ENCODE measurements at places on chromosomes 6 and 20.

GRCh38 chr6:90284236-90285041 is 12.2 kb downstream of the BACH2 start:
- DNase-seq: peak; percentile 64

GRCh38 chr6:42615518-42615917 is 51.7 kb downstream of the UBR2 start:
- DNase-seq: no peak

DNA sequence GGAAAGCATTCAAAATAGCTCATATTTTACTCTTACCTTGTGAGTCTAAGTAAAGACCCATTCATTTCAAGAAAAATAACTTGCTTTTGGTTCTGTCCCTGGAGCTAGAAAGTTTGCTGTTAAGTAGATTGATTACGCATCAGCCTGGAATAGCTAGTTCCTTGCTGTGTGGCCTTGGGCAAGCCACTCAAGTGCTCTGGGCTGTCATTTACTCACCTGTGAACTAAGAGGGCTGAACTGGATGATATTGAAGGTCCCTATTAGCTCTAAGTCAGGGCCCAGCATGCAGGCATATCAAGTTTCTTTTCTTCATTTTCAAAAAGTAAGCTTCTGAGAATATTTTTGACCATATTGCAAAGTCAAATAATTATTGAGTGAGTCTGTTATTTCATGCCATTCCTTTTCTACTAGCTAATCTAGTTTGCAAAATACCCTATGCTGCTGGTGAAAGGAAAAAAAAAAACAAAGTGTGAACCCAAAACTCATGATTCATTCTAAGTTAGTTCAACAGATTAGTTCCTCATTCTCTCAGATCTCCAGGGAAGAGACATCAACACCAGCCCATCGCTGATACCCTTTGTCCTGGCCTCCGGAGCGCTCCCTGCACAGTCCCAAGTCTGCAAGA is 106.5 kb upstream of the GMDS start:
- DNase-seq: no peak

GRCh38 chr6:106220485-106220884 is 105.1 kb downstream of the ATG5 start:
- DNase-seq: no peak

- DNase-seq: no peak
Measured at GRCh38 chr6:51514748-51515402, 572.5 kb downstream of the PKHD1 start.

DNA sequence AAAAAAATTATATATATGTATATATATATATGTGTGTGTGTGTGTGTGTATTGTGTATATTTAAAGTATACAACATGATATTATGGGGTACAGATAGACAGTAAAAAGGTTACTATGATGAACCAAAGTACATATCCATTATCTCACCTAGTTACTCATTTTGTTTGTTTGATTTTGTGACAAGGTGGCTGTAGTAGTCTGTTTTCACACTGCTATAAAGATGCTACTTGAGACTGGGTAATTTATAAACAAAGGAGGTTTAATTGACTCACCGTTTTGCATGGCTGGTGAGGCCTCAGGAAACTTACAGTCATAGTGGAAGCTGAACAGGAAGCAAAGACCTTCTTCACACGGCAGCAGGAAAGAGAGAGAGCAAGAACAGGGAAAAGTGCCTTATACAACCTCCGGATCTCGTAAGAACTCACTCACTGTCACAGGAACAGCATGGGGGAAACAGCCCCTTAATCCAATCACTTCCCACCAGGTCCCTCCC is 30.2 kb upstream of the DACT2 start:
- no peak for DNase-seq

DNA sequence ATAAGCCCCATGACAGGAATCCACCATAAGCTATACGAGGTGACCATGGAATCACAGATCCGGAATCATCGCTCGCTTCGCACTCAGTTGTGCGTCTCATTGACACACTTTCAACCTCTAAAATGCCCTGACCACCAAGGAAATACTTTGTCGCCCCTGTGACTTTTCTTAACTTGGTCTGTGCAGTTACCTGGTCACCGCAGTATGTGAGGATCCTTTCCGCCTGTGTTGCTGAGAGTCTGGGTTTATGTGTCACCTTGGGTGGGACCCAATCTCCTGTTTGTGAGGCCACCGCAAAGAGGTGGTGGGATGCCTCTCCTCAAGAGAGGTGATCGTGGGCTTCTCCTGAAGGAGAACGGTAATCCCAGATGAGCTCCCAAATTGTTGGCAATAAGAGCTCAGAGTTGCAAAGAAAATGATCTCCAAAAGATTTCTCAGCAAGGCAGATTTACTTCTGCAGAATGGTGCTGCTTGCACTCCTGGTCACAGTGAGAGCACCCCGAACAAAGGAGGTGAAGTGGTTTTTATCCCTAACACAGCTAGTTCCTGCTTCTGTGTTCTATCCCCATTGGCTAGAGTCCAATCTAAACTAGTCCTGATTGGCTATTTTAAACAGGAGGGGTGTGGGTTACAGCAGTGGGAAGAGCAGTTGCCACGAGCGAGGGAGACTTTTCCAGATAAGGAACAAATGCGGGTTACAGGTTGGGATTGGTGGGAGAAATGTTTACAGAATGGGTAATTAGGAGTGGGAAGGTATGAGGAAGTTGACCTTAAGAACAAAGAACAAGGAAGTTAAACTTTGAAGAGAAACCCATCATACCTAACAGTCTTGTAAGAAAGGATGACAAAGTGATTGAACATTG is 9.1 kb upstream of the ZNFX1 start:
- DNase-seq: no peak

- no peak for DNase-seq
Measured at GRCh38 chr6:31418251-31418650, 14.9 kb downstream of the MICA start.

- no peak for DNase-seq
Measured at GRCh38 chr6:98835149-98836024, 1.0 kb downstream of the POU3F2 start.

DNA sequence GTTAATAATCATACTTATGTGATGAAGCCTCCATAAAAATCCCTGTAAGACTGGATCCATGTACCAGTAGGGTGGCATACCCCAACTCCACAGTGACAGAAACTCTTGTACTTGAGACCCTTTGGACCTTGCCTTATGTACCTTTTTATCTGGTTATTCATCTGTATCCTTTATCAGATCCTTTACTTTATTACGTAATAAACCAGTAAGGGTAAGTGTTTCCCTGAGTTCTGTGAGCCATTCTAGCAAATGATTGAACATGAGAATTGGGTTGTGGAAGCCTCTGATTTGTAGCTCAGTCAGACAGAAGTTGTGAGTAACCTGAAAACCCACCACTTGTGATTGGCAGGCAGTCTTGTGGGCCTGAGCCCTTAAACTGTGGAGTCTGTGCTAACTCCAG is 229.7 kb downstream of the FOXA2 start:
- DNase-seq: no peak

- DNase-seq: no peak
Measured at GRCh38 chr6:39695447-39695846, 29.8 kb downstream of the KIF6 start.

GRCh38 chr6:70310063-70310694 is 7.3 kb upstream of the COL9A1 start:
- DNase-seq: no peak

- DNase-seq: no peak
Measured at GRCh38 chr20:10527781-10528180, 92.7 kb downstream of the SLX4IP start.

- no peak for DNase-seq
Measured at GRCh38 chr6:154792761-154793160, 59.5 kb downstream of the SCAF8 start.

- no peak for DNase-seq
Measured at GRCh38 chr6:80435457-80435856, 329.0 kb downstream of the BCKDHB start.

- DNase-seq: no peak
Measured at GRCh38 chr6:93677264-93677965, 258.1 kb upstream of the EPHA7 start.

GRCh38 chr6:113968472-113968871 is 2.5 kb downstream of the HDAC2 start:
- no peak for DNase-seq
